ENCODE measurements at places on chromosomes 4 and X.

- no peak for DNase-seq
Measured at GRCh38 chr4:147822128-147822527, 90.2 kb downstream of the ARHGAP10 start.

- DNase-seq: no peak
Measured at GRCh38 chr4:80206111-80206510, 8.8 kb downstream of the PRDM8 start.

- DNase-seq: no peak
Measured at GRCh38 chr4:186920483-186920882, 196.8 kb upstream of the FAT1 start.

DNA sequence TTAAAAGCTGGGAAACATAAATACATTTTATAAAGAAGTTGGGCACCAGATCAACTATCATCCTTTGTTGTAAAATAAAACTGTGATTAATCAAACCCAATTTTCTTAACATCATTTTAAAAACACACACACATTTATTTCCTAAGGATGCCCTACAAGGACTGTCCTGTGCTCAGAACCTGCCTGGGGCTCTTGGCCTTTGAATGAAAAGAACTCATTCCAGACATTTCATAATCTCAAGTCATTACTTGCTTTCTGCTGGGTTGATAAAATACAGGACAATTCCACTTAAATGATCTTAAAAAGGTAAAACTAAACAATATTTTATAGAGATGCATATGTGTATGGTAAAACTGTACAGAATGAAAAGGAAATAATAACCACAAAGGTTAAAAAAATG, 2.8 kb downstream of the SH3D19 start:
- DNase-seq: no peak

DNA sequence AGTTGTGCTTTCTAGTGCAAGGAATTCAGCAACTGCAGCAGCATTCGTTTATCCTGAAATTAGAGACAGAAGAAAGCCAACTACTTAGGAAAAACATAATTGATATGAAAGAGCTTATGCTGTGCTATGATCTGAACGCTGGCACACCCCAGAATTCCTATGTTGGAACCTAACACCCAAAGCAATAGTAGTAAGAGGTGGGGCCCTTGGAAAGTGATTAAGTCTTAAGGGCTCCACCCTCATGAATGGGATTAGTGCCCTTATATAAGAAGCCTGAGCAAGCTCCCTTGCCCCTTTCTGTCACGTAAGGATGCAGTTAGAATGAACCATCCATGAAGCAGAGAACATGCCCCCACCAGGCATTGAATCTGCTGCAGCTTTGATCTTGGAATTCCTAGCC, 5.4 kb upstream of the LSM6 start:
- DNase-seq: no peak
